ENCODE measurements at places on chromosomes 7 and 10. TPM values are rescaled to one million over a fixed set of nuclear protein-coding genes. Genes with fewer than 3 reads are reported as not detected.

- no peak for DNase-seq
Observed at GRCh38 chr10:113911839-113912238, 57.4 kb downstream of the NHLRC2 start.

DNA sequence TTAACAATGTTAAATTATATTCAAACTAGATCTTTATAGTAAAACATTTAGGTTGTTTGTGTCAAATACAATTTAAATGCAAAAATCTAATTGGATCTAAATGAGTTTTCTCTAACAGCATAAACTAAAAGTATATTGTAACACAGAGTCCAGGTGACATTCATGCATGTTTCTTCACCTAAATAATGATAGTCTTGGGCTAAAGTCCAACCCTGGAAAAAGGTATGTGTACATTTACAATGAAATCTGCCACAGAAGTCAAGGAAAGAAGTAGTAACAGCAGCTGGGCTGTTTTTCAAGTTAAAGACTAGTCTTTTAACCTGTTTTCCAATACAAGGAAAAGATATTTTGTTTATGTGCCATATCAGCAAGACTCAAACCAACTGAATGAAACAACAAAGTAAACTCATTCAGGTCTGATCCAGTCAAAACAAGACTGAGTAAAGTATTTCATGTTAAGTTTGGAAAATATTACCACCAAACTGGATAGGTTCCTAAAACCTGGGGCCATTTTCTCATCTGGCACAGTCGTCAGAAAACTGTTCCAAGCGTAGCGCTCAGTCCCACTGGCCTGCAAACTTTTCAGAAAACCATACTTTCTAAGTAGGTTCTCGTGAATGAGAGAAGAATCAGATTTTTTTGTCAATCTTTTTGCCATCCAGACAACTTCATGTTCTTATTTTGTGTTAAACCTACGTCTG, 349.2 kb downstream of the HGF start:
- no peak for DNase-seq

DNA sequence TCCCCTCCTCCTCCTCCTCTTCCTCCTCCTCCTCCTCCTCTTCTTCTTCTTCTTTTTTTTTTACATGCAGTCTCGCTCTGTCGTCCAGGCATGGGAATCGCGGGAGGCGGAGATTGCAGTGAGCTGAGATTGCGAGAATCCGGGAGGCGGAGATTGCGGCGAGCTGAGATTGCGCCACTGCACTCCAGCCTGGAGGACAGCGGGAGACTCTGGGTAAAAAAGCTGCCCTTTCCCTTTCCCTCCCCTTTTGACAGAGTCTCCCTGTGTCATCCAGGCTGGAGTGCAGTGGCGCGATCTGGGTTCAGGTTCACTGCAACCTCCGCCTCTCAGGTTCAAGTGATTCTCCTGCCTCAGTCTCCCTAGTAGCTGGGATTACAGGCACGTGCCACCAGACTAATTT, 168.1 kb upstream of the MALRD1 start:
- DNase-seq, result no peak

Gene KLHL7
- total RNA-seq, result 46.4 TPM

Gene NEURL1
- total RNA-seq, result not detected

Gene WIPF3
- 0.27 TPM for total RNA-seq

Gene SEC31B
- not detected for total RNA-seq

Gene MEOX2
- not detected for total RNA-seq

All from Caki2 (cell line).